ENCODE measurements at places on chromosomes 5 and 9. TPM values are rescaled to one million over a fixed set of nuclear protein-coding genes. Genes with fewer than 3 reads are reported as not detected.

The GIN1 gene
- polyA plus RNA-seq: 13.7 TPM

The AQP7 gene
- polyA plus RNA-seq: 17.5 TPM

The PCDH12 gene
- polyA plus RNA-seq: 17.0 TPM

The PCDHB2 gene
- 7.9 TPM for polyA plus RNA-seq

The LECT2 gene
- 2.1 TPM for polyA plus RNA-seq

DNA sequence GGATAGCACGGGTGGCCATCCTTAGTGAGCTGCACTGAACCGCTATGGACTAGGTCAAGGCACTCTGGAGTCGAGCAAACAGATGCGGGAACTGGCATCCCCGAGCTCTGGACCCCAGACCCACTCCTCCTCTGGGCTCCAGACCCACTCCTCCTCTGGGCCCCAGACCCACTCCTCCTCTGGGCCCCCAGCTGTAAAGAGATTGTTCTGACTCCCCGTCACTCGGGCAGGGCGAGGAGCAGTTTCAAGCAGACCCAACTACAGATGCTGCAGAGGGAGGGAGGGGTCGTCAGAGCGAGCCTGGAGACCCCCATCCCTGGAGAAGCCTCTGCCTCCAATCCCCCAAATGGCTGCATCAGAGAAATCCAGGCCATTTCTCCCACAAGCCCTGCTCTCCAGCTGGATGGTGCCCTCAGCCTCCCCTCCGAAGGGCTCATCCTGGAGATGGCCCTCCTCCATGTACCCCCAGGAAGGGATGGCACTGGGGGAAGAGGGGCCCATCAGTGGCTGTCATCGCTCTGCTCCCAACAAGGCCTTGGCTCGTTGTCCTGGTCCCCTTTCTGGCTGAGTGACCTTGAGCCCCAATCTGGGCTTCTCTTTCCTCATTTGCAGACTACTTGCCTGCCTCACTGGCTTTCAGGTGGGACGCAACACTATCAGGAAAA is 38.7 kb downstream of the DUSP1 start:
- no peak for DNase-seq

GRCh38 chr5:174139623-174140022 is 94.1 kb downstream of the NSG2 start:
- no peak for DNase-seq

- DNase-seq: no peak
These were observed 2102.7 kb upstream of the WWC1 start for GRCh38 chr5:166188501-166189325.

DNA sequence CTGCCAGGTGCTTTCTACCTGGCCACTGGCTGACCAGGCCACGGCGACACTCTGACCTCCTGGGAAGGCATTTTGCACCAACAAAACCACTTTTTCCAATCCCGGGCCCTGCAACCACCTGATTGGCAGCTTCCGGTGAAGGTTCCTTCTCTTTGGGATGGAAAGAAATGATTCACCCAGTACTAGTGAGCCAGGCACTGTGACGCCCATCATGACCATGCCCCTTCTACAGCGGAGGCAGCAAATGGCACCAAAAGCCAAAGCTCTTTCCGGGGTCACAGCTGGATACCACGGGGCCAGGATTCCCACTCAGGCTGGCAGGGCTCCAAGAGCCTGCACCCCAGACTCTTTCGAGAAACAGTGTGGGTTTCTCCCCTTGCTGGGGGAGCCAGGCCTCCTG is 4.7 kb downstream of the NOTCH1 start:
- DNase-seq: no peak

DNA sequence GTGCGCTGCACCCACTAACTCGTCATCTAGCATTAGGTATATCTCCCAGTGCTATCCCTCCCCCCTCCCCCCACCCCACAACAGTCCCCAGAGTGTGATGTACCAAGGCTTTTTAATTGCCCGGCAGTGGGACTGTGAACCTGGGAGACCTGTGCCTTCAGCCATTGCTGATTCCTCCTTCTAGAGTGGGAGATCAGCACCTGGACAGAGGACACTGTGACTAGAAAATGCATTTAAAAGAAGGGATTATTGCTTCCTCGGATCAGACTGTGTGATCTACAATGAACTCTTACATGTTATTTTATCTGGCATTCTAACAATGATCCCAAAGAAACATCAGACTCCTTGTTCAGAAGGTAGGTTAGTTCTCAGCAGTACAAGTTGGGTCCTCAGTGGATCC is 25.9 kb downstream of the CTSL start:
- DNase-seq: no peak

DNA sequence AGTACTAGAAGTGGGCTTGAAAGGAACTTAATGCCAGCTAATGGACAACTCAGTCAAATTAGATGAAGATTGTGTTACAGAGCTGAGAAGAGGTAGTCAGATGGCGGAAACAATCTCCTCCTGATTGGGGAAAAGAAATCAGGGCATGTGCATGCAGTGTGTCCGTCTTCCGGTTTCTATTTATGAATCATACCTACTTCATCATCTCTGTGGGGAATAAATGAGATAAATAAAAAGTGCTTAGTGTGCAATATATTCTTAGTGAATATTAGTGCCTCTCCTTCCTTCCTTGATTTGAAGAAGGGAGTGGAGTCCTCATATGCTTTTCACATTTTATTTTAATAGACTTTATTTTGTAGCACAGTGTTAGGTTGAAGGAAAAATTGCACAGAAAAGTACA is 108.7 kb upstream of the NFIL3 start:
- DNase-seq: no peak

- no peak for DNase-seq
These were observed 10.3 kb upstream of the CD180 start for GRCh38 chr5:67206929-67207328.

DNA sequence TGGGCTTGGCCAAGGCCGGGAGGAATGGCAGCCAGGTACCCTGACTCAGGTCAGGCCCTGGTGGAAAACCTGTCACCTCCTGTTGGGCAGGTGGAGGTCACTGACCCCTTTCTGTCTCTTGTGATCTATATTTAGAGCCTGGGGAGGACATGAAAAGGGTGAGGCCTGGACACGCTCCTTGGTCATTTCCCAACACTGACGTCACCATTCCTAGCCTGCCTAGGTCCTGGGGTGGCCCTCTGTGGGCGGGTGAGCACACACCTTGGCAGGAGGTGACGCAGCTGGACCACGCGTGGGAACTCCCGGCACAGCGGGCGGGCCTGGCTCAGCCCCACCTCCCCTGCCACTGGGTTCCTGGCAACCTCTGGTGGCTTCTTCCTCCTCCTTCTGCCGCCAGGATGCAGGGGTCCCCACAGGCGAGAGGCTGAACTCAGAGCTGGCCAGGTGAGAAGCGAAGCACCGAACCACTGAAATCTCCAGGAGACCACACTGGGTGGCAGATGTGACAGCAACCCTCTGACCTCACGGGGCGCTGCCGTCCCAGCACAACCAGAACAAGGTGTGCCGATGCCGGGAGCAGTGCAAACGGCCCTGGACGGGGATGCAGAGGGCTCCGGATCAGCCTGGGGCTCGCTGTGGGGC is 6.4 kb upstream of the RALGDS start:
- no peak for DNase-seq
